Central memory CD4-positive, alpha-beta T cell (primary cell): ENCODE measurements at places on chromosomes 7 and 10.
A peak's percentile ranks its signal among the peaks of the same experiment; 100 is the strongest.

DNA sequence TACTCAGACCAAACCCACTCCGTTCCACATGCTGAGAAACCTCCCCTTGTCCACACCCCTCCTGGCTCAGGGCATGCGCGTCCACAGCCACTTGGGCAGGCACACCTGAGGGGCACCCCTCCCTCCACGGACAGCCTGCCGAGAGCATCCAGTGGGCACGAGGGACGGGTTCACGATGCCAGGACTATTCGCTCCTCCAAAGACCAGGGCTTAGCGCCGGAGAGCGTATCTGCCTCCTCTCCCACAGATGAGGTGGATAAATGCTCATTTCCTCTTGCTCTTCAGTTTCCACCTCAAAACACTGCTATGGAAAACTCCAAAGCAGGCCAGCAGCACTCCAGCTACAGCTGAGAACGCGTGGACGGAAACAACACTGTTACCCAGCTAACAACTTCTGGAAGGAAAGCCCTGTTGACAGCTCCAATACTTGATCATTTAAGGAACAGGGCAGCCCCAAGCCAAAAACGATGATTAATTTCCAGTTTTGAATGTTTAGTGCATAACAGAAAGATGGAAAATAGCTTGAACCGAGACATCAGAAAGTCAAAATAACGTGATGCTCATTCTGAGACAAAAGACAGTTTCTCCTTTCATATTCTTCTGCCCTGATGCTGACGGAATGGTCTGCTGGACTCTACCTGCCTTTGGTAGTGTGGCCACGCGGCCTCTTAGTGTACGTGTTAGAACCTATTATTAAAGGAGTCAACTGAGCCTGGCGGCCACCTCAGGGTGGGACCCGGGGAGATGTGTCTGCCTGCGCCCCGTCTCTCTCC is 204.7 kb downstream of the DNAJB6 start:
- DNase-seq = no peak

DNA sequence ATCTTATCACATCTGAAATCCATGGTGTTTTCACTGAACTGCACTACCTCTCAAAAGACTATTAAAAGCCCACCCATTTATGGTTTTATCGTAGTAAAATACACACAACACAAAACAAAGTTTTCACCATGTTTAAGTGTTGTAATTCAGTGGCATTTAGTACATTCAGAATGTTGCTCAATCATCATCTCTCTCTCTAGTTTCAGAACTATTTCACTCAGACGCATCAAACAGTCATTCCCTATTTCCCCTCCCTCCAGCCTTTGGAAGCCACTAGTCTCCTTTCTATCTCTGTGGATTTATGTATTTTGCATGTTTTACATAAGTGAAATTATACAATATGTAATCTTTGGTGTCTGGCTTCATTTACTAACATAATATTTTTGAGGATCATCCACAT is 332.6 kb downstream of the TNS3 start:
- no peak for DNase-seq

- no peak for DNase-seq
Measured at GRCh38 chr7:90568213-90568612, 27.9 kb upstream of the CDK14 start.

GRCh38 chr10:34137201-34137600 is 677.9 kb downstream of the PARD3 start:
- no peak for DNase-seq

DNA sequence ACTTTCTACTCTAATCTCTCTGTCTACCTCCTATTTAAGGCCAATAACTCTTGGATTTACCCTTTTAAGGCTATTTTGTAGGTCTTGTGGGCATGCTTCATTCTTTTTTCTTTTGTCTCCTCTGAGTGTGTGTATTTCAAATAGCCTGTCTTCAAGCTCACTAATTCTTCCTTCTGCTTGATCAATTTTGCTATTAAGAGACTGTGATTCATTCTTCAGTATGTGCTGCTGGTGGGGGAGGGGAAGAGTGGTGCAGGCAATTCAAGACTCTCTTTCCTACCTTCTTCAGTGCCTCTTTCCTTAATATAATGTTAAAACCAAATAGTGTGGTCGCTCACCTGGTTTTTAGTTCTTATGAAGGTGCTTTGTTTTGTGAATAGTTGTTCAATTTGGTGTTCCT is 20.0 kb downstream of the ABCB1 start:
- DNase-seq = no peak

DNA sequence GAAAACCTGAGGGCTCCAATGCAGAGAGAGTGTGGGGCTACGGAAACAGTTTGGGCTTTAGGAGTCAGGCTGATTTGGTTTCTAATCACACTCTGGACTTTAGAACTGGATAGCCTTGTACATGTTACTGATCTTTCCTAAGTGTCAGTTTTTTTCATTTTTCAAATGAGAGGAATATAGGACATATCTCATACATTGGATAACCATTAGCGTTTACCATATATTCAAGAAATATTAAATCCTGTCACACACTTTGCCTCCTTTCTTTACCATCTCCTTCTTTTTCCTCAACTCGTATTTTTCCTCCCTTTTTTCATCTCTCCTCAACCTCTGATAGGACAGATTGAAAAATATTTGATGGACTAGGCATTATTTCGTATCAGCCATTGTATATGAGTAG is 885.7 kb downstream of the LRMDA start:
- no peak for DNase-seq

DNA sequence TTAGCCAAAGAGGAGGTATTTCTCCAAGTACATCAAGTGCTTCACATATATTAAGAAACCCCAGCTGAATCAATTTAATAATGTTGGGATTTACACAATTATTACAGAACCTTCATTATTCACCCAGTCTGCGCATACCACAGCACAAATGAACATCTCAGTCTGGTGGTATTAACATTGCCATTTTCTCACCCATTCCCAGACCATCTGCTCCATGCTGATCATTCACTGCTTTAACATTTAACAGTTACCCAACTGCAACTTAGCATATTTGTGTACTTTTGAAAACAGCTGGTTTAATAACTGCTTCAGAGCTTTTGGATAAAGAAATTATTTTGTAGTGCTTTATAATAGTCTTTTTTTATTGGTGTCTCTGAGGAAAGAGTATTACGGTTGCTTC is 1072.1 kb downstream of the NXPH1 start:
- no peak for DNase-seq

- no peak for DNase-seq
Measured at GRCh38 chr10:113216102-113216501, 266.1 kb downstream of the TCF7L2 start.

DNA sequence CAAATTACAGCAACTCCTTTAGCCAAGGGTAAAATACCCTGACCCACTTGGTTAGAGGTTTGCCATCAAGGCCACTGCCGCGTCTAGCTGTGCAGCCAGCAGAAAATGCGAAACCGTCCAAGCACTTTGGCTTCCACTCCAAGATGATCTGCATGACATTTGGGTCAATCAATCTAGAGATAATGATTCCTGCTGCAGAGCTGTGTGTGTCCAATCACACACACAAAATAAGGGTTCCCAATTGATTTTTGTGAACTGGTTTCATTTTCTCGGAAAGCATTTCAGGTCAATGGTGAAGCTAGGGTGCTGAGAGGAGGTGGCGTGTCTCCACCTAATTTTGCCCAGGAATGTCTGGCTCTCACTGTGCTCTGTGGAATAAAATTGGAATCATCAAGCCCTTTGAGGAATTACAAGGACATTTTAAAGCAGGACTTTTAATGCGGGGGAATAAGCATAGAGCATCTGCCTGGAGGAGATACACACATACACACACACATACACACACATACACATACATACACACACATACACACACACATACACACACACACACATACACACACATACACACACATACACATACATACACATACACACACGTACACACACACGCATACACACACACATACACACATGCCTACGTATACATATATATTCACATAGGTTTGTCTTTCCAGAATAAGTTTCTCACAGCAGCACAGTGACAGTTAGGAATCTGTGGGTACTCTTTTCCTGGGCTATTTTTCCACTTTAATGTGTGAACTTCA is 59.5 kb downstream of the ACADSB start:
- no peak for DNase-seq

- no peak for DNase-seq
Measured at GRCh38 chr10:132888898-132889490, 53.4 kb downstream of the CFAP46 start.

DNA sequence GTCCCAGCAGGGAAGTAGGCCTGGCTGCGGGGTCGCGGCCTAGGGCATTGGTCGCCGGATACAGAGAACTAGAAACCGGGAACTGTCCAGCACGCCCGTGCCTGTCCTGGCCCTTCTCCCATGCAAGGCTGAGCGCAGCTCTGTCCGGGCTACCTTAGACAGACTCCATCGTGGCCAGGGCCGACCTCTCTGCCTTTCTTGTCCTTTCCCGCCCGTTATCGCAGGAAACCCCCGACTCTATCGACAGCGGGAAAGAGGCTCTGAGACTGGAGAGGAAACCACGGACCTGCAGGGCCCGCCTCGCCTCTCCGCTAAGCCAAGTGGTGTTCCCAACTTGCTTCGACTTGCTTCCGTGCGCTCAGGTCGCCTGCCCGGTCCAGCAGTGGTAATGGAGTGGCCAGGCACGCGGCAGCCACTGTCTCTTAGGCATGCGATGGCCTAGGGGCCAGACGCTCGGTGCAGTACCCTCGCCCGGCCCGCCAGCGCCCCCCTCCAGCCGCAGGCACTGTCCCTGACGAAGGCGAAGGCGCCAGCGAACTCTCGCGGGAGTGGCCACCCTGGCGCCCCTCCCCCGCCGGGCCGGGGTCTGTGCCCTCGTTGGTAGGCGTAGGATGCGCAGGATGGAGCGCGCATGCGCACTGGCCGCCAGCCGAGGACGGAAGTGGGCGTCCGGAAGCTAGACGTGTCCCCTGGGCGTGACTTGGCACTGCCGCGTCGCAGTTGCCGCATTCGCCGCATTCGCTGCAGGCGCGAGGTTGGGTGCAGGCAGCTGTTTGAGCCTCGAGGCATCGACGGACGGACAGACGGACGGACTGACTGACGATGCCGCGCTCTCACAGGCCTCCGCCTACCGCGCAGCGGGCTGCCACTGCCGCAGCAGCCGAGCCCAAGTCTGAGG is 54.4 kb downstream of the MCMBP start:
- DNase-seq = peak; percentile 13

- no peak for DNase-seq
Measured at GRCh38 chr10:108411894-108412293, 1247.4 kb upstream of the SORCS1 start.

DNA sequence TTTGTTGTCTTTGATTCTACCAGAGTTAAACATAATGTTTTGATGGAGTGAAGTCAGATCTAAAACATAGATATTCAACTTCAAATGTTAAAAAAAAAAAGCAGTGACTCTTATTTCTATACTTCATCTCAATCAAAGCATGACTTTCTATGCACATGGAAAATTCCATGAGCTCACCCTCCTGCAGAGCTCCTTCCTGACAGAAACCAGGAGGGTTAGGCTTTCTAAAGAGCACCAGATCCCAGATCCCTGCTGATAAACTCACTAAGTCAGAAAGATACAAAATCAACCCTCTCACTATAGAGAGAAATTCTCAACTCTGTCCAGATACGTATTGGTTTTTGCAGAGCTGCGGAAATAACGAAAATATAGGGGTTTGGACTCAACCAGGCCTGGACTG is 122.6 kb downstream of the FAM107B start:
- DNase-seq = no peak

GRCh38 chr10:119235356-119235755 is 28.0 kb downstream of the GRK5 start:
- DNase-seq = no peak

DNA sequence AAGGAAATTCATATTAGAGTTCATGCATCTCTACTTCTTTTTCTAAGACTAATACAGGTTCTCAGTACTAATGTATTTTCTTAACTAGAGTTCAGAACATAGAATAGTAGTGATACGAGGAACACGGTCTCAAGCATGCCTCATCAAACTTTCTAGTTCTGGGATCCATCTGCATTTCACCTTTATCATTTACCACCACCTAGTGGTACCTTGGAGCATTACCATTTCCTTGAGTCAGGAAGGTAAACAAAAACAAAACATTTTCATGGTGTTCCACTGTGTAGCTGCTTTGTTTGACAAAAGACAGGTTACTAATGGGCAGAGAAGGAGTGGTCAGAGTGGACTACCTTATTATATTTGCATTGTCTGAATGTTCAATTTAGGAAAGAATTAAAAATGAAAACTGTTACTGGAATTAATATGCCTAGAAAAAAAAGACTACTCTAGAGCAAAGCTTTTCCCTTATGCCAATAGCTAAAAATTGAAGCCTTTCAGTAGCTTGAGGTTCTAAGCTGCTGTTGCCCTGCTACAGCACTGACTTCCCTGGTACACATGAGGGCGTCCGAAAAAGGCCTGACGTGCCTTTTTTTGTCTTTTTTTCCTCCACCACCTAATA is 44.5 kb downstream of the STARD3NL start:
- DNase-seq = peak; percentile 51

DNA sequence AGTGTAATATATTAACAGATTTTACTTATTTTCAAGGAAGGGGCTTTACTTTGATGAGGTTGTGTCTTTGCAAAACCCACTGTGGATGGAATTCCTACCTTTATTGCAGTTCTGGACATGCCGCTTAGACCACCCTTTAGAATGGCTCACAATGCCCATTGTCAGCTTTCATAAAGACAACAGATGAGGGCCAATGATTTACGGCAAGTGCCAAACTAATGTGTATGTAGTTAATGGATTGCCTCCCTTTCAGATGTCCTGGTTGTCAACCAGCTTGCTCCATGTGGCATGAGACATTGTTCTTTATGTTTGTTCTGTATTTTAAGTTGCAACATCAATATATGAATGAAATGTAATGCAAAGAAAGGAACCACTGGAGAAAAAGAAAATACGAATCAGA is 35.0 kb upstream of the ELMO1 start:
- no peak for DNase-seq

DNA sequence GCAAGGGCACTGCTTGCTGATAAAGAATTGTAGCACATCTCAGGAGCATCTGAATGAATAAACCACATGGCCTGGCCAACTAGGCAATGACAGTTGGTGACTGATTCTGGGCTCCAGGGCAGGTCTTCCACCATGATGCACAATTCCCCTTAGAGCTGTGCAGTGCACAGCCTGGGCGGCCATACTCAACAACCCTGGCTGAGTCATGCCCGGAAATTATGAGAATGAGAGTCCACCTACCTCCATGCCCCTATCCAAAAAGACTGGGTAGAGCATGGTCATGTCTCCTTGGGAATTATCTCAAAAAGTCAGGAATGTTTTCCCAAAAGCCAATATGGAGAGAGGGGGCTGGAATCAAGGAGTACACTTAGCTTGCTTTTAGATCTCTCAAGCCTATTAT is 425.6 kb downstream of the PLXNA4 start:
- DNase-seq = no peak

DNA sequence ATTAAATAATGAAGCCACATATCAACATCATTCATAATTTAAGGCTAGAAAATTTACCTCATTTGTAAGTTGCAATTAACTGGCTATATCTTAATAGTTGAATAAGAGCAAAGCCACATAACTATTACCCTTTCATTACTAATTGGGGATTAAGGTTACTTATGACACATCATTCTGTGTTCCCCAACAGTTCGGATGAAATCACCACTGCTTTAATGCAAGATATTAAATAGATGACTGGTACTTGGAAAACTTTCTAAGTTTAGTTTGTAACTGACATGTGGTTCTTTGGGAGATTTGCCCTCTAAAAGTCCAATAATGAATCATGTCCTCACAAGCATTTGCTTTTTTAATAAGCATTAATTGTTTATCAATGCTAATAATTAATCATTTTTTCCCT is 109.1 kb downstream of the MTERF1 start:
- DNase-seq = no peak

GRCh38 chr10:74637685-74638084 is 188.7 kb upstream of the KAT6B start:
- no peak for DNase-seq

GRCh38 chr7:15043931-15044330 is 141.4 kb upstream of the DGKB start:
- no peak for DNase-seq
